ENCODE measurements at places on chromosomes 11 and 22. TPM values are rescaled to one million over a fixed set of nuclear protein-coding genes. Genes with fewer than 3 reads are reported as not detected.

The SRPRA gene
- 94.0 TPM for polyA plus RNA-seq

The OR6Q1 gene
- polyA plus RNA-seq, result not detected

The C22orf42 gene
- not detected for polyA plus RNA-seq

The APOBEC3A gene
- not detected for polyA plus RNA-seq

The PAX6 gene
- polyA plus RNA-seq, result not detected

DNA sequence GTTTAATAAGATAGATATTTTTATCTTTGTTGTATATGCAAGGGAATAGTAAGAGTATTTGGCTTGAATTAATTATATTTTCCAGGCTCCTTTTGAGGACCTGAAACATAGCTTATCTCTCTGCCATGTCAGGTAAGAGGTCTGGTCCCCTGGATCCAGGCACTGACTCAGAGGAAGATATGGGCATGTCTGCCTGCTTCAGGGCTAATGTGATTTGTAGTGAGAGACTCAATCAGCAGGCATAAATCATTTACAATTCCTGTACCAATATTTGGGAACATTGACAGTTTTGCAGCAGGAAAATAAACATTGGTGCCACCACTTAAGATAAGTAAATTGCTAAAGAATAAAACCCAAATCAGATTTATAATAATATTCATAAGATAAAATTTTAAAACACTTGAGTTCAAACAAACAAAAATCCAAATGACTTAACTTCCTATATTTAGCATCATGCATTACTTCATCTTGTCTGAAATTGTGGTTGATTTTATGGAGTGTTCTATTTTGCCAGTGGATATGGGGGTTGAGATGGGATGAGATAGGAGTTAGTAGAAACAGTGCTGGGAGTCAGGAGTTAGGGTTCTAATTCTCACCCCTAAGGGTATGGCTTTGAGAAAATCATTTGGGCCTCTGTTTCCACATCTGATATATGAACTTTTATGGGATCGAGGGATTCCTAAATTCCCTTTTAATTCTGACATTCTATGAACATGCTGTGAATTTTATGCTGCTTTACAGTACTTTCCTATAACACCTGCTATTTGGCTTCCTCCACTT is 5.1 kb upstream of the CALCA start:
- DNase-seq, result no peak

DNA sequence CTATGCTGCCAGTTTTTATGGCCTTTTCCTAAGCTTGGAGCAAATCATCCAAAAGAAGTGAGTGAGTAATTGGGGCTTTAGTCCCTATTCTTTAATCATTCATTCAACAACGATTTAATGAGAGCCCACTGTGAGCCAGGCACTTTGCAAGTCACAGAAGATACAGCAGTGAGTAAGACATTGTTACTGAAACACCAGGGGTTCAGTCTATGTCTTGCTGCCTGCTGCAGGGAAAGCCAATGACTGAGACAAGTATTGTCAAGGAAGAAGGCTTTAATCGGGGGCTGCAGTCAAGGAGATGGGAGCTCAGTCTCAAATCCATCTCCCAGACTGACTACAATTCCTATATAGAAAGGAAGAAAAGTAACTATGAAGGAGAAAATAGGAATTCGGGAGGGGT is 228.3 kb downstream of the FAM181B start:
- DNase-seq, result no peak

DNA sequence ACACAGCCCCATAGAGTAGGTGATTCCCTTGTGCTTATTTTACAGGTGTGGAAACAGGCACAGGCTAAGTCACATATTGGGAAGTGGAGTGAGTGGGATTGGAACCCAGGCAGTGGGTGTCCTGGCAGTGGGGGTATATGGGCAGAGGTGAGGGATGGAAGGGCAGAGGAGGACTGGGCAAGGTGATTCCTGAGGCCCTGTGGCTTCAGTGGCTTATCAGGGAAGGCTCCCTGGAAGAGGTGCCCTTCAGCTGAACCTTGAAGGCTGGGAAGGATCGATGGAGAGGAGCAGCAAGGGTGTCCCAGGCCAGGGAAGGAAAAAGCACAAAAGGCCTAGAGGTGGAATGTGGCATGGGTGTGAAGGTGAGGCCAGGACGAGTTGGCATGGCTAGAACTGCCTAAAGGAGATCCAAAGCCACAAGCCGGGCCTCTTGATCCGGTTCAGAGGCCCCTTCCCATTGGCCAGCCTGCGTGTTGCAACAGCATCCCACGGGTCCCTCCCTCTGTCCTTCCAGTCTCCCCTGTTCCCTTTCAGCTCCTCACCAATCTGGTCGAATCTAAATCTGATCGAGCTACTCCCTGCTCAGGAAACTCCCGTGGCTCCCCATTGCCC is 41.7 kb downstream of the MCM5 start:
- DNase-seq, result no peak

- no peak for DNase-seq
Observed at GRCh38 chr22:20089977-20090729, 10.1 kb downstream of the DGCR8 start.

DNA sequence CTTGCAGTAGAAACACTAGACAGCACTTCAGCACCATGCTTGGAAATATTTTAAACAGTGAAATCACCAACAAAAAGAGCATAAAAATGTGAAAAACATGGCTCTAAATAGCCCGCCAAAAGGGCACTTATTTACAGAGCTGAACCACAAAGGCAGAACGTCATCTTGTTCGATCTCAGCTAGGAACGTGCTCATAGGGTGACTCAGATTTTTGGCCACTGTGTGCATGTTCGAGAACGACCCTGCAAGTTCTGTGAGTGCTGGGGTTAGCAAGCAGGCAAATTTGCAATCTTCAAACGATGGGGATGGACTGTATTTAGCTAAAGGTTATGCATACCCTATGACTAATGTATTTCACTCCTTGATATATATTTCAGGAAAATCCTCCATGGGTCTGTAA is 30.6 kb downstream of the OR2AT4 start:
- no peak for DNase-seq

GRCh38 chr11:118206391-118207031 is 18.3 kb downstream of the JAML start:
- DNase-seq, result no peak

DNA sequence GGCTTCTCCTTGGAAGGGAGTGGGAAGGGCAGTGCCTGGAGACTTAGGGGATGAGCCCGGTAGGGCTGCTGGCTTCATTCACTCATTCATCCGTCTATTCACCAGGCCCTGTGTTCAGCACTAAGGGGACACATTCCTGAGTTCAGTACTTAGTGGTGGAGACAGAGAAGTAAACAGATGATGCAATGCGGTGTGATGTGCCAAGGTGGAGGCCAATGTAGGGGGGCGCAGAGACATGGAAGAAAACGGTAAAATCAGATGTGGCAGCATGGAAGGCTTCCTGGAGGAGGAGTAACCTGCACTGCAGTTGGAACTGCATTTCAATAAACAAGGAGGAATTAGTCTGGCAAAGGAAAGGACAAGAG is 21.3 kb downstream of the GRIK4 start:
- no peak for DNase-seq

DNA sequence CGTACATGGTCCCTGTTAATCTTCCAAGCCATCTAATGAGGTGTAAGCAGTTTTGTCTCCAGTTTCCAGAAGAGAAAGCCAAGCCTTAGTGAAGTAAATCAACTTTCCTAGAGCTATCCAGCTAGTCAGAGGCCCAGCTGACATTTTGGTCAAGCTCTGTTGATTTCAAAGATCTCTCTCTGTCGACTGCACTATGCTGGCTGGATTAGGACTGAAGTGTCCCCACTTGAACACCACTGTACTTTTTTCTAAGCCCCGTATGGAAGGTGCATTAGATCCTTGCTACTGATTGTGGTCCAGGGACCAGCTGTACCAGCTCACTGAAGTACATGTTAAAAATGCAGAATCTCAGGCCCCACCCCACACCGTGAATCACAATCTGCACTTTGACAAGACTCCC is 176.5 kb upstream of the NAV2 start:
- no peak for DNase-seq

DNA sequence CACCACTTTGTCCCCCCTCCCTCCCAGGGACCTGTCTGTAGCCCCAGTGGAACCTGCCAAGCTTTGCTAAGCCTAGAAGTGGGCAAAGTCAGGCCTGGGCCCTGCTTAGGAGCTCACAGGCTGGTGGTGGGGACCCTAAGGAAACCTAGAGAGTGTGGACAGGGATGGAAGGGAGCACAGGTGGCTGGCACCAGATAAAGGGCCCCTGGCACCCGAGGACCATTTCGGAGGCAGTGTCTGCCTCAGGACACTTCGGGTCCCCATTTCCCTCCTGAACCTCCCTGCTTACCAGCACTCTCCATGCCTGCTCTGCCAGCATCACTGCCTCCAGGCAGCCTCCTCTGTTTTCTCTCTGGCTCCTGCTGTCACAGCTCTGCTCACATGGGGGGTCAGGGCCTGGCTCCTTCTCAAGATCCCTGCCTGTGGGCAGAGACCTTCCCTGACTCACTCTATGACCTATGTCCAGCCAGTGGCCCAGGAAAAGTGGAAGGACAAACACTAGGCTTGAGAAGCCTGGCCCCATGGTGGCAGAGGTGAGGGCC is 13.6 kb upstream of the OMP start:
- DNase-seq, result no peak

- DNase-seq, result no peak
Observed at GRCh38 chr11:17395554-17395961, 7.1 kb upstream of the KCNJ11 start.

DNA sequence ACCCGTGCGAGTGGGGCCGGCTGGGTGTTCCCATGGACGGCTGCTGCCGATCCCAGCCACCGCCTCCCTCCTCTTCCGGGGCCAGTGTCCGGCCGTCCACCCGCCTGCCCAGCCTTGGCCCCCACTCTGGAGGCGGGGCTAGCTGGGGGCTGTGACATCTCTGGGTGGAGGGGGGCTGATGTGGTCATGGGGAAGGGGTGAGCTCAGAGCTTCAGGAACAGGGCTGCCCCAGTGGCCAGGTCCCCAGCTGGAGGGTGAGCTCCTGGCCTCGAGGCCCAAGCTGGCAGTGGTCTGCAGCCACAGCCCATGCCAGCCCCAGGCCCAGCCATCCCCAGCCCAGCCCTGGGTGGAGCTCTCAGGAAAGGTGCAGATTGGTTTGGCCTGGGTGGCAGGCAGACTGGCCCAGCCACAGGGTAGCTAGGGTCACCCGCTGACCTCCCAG is 2.7 kb downstream of the INS start:
- DNase-seq, result no peak

GRCh38 chr11:59151761-59152160 is 9.1 kb downstream of the FAM111A start:
- DNase-seq, result no peak

DNA sequence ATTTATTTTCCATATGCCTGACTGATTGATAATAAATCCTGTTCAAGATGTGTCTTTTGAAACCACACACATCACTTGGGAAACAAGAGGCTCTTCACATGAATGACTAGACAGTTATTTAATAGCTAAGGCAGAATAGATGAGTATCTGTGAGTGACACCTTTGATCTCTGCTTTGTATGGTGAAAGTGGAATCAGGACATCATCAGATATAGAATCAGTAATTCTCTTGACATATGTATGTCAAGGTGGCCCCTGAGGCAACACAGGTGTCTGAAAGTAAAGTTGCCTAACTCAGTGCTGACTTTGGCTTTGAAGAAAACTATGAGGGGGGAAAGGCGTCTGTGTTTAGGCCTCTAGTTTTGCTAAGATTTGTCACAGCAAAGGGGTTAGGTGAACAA is 11.5 kb upstream of the CASP4 start:
- no peak for DNase-seq

GRCh38 chr22:17334059-17334458 is 35.2 kb upstream of the CECR2 start:
- DNase-seq, result no peak

GRCh38 chr11:103453915-103454709 is 344.9 kb downstream of the DYNC2H1 start:
- DNase-seq, result no peak

GRCh38 chr11:86863476-86863875 is 63.1 kb downstream of the PRSS23 start:
- no peak for DNase-seq

DNA sequence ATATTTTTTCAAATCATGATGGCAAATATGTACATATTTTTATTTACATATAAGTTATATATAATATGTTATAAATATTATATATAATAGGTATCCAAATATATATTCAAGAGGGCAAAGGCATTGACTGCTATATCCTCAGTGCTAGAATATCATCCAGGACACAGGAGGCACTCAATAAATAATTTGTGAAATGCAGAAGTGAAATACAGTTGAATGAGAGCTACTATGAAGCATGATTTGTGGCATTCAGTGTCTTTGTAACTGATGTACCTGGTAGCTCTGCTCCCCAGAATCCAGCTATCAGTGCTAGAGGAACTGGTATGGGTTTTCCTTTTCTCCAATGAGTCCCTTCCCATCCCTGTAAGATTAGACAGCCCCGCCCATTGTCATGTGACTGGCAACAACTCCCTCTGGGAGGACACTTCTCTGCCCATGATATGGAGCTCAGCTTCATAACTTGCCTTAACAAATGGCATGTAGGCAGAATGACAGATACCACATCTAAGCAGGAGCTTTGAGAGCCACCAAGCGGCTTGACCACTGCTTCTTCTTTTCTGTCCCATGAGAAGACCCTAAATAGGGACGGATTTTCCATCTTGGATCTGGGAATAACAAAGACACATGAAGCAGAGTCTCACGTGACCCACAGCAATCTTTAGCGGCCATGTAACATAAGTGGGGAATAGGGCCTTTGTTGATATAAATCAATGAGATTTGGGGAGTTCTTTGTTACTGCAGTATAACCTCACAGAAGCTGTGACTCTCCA is 10.2 kb upstream of the CD82 start:
- DNase-seq, result no peak

DNA sequence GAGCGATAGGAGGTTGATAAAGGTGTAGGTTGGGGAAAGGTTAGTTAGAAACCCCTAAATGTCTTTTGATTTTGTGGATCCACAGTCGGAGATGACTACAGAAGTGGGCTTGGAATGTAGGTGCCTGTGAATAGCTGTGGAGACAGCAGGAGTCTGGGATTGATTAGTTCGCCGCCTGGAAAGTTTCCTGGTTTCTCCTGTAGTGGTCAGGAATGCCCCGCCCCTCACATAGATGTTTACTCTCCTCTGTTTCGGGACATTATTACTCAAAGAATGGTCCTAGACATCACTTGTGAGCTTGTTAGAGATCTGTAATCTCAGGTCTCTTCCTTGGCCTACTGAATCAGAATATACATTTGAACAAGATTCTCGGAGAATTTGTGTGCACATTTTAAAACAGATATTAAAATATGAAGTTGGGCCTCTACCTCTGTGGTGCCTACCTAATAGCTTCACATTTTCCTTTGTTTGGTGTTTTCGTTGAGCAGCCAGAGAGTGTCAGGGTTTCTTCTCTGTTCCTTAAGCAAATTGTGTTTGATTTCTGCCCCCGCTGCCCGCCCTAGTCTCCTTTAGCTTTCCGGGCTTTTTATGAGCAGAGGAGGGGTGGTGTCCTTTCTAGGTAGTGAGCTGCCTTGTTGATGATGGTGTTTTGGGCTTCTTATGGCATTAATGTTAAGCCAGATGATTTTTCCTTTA is 89.4 kb downstream of the PPP6R3 start:
- DNase-seq, result no peak

GRCh38 chr11:30830681-30831080 is 244.5 kb upstream of the MPPED2 start:
- no peak for DNase-seq

- no peak for DNase-seq
Observed at GRCh38 chr11:118364956-118365615, 5.7 kb downstream of the UBE4A start.

All from mammary epithelial cell (primary cell).